ENCODE measurements at places on chromosomes 6 and 20. TPM values are rescaled to one million over a fixed set of nuclear protein-coding genes. Genes with fewer than 3 reads are reported as not detected.

The CLPSL1 gene
- total RNA-seq = not detected

The VSX1 gene
- total RNA-seq = not detected

The PTK6 gene
- total RNA-seq = not detected

The RSPH9 gene
- not detected for total RNA-seq

The ADTRP gene
- total RNA-seq = 2.9 TPM

The PROKR2 gene
- total RNA-seq = not detected

The PLA2G7 gene
- total RNA-seq = 0.10 TPM

The SOBP gene
- 2.3 TPM for total RNA-seq

The UFL1 gene
- 15.3 TPM for total RNA-seq

The AFDN gene
- total RNA-seq = 114 TPM

The LY6G6D gene
- total RNA-seq = not detected

The CYP39A1 gene
- not detected for total RNA-seq

The ZNF318 gene
- 16.0 TPM for total RNA-seq

The ASIP gene
- not detected for total RNA-seq

The GGT7 gene
- total RNA-seq = 6.2 TPM

The IRAK1BP1 gene
- total RNA-seq = 2.5 TPM

The CCHCR1 gene
- 9.3 TPM for total RNA-seq

The TNF gene
- 4.4 TPM for total RNA-seq

The CDKAL1 gene
- total RNA-seq = 8.8 TPM

The MCHR2 gene
- not detected for total RNA-seq

The TNFRSF6B gene
- total RNA-seq = 96.8 TPM

The SIRPG gene
- not detected for total RNA-seq

The NKX2-4 gene
- total RNA-seq = not detected

The ISM1 gene
- total RNA-seq = 1.3 TPM

The FAM217A gene
- not detected for total RNA-seq

The SOX18 gene
- 102 TPM for total RNA-seq

The CDH22 gene
- 0.06 TPM for total RNA-seq

The OR14J1 gene
- not detected for total RNA-seq

All from glomerular endothelial cell (primary cell).